ENCODE measurements at places on chromosomes 12 and 14.

DNA sequence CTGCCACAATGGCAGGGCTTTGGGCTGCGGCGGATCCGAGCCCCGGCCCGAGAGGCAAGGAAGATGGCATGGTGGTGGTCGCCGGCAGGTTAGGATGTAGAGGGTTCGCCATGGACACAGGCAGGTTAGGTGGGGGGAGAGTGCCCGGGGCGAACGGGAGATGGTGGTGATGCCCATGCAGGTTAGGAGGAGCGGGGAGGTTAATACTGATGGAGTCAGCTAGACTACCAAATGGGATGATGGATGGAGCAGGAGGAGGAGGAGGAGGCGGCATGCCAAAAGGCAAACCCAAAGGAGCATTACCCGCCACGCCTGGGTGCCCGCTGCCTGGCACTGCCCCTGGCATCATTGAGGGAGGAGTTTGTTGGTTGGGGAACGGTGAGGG lies 6.2 kb downstream of the MYL6 start:
- no peak for DNase-seq

DNA sequence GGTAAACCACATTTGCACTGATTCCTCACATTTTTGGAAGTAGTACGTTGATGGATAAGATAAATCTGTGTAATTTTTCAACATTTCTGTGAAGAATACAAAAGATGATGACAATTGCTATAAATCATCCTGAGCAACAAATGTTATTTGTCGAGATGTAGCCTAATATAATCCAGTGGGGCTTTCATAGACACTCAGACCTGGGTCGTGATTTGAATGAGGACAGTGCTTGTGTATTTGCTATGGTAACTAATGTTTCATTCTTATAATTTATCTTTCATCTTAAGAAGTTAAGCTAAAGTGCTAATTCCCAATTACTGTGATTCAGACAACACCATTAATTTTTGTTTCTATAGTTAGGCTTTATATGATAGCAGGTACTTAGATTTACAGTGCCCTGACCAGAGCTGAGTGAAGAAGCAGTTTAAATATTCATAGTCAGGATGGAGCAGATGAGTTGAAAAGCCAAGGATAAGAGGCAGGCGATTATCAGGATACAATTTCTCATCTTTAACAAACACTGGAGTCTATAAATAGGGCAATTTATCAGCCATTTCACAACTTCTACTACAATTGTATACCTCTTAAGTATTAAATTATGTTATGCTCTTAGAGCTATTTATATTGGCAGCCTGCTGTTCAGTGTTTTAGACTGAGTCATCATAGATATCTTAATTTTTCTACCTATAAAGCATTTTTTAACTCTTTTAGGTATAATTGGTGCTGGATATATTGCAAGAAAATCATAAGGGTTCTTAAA lies 359.9 kb downstream of the TRHDE start:
- DNase-seq, result no peak

- DNase-seq, result no peak
Observed at GRCh38 chr12:76422543-76423438, 74.6 kb upstream of the BBS10 start.

GRCh38 chr14:35932659-35933159 lies 106.6 kb downstream of the BRMS1L start:
- DNase-seq, result peak; percentile 11

- no peak for DNase-seq
Observed at GRCh38 chr12:2284857-2285256, 232.1 kb downstream of the CACNA1C start.

GRCh38 chr12:26697217-26697616 lies 135.8 kb downstream of the ITPR2 start:
- no peak for DNase-seq

DNA sequence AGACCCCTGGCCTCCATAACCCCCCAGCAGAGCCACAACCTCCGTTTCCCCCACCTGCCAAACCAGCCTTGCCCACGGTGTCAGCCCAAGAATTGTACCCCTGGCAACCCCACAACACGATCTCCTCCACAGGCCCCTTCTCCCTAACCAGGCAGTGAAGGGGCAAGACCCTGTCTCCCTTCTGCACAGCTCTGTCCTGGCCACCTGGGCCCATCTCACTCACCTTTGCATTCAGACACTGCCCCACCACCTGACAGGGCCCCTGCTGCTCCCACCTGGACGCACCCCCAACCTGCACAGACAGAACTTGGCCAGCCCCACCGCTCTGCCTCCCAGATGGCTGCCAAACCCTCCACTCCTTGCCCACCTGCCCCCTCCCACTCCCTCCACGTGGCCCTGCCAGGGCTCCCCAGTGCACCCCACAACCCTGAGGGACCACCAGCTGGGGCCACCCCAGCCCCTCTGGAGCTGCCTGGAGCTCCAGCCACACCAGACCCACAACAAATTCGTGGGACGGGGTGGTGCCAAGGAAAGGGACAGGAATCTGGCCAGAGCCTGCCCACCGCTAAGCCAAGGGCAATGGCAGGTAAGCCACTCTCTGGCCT lies 11.8 kb downstream of the AHNAK2 start:
- DNase-seq, result no peak

GRCh38 chr14:92600318-92601053 lies 86.9 kb downstream of the RIN3 start:
- DNase-seq, result no peak

DNA sequence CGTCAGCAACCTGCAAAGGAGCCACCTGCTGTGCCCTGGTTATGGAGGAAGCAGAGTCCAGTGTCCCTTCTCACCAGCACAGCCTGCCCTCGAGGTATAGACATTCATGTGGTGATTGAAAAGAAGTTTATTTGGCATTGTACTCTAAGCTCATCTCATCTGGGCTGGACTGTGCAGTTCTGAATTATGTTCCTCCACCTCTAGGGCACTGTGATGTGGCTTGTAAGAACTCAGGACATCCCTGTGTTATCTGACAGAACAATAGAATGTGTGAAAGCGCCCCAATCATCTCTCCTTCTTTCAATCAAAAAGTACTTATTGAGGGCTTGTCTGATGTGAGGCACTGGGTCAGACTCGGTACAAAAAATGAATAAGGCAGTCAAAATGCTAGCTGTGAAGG lies 140.1 kb downstream of the DHRS2 start:
- no peak for DNase-seq

- DNase-seq, result no peak
Observed at GRCh38 chr12:26056335-26056734, 68.5 kb downstream of the BHLHE41 start.

DNA sequence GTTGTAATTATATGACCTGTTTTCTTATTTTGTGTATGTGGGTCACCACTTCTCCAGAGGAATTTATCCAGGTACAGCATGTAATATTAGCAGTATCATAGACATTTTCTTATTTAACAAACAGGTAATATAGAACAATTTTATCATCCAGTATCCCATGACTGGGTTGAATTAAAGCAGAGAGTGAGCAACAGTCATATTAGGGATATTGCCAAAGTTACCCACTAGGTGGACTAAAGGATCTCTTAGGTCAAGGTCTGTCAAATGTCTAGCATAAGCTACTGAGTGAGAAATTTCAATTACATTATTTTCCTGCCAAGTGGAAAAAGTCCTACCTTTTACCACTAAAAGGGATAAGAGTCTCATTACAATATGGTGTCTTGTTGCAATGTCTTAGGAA lies 62.1 kb upstream of the TRIM9 start:
- DNase-seq, result no peak

DNA sequence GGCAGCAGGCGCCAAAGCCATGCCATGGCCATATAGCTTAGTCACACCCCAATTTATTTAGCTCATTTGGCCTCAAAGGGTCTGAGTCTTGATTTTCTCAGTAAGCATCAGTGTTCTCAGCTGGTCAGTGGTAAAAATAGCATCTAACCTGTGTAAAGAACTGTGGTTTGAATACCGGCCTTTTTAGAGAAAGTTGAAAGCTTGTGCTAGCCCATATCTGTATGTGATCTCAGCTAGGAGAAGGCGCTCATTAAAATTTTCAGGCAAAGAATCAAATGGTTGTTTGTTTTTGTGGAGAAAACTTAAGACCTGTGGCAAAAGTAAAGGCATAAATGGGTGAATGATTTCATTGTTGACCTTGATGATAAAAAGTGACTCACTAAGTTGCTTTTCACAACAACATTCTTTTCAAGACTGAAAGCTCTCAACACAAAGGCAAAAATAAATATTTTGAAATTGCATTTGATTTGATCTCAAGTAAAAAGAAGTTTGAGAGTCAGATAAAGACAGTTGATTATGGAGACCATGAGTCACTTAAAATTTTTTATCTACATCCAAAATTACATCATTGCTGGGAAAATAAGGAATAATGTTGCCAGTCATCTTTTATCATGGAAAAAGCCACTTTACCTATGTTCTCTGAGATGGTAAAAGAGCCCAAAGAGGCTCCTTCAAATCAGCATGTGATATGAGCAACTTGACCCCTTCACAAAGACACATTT lies 128.5 kb upstream of the RGS6 start:
- DNase-seq, result no peak

DNA sequence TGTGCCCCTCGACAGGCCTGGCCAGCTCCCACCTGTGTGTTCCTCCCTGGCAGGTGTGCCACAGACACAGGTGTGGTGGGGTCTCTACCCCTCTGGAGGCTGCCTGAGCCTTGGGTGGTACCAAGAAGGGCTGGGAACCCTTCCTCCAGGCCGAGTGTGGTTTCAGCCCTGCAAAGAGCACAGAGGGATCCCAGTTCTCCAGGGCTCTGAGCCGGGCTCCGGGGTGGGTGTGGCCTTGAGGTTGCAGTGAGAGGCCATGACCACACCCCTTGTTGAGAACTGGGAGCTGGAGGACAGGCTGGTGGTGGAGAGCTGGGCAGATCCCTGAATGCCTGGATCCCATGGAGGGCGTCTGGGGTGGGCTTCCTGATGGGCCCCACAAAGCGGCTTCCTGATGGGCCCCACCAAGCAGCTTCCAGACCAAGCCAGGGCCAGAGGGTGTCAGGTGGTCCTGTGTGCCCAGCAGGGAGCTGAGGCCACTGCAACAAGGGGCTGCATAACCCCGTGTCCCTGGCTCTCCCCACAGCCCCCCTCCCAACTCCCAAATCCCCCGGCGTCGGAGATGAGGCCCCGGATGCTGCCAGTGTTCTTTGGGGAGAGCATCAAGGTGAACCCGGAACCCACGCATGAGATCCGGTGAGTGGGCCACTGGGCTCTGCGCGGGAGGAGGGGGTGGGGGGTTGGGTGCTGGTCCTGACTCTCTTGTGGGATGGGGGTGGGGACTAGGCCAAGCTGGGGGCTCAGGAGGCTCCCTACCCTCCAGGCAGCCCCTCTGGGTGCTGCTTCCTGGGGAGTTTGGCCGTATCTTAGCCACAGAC lies 16.6 kb downstream of the RFLNA start:
- no peak for DNase-seq

Data from CD4-positive, alpha-beta T cell treated with Interleukin-4 for 4 hours (primary cell).